ENCODE measurements at places on chromosomes 1 and 21. TPM values are rescaled to one million over a fixed set of nuclear protein-coding genes. Genes with fewer than 3 reads are reported as not detected.
A peak's percentile ranks its signal among the peaks of the same experiment; 100 is the strongest.

SLC37A1 gene
- 15.9 TPM for total RNA-seq

DR1 gene
- 38.7 TPM for total RNA-seq

RHD gene
- not detected for total RNA-seq

IGFN1 gene
- total RNA-seq, result 0.93 TPM

- no peak for DNase-seq
Measured at GRCh38 chr1:117605164-117605773, 579 bp upstream of the TENT5C start.

GRCh38 chr1:30104551-30104950 is 618.8 kb downstream of the MATN1 start:
- DNase-seq, result no peak

GRCh38 chr1:86119214-86119764 is 37.3 kb downstream of the COL24A1 start:
- DNase-seq, result no peak

- peak; percentile 48 for DNase-seq
Measured at GRCh38 chr1:229070168-229070567, 200.7 kb upstream of the RAB4A start.
